ENCODE measurements at places on chromosomes 6 and 20. TPM values are rescaled to one million over a fixed set of nuclear protein-coding genes. Genes with fewer than 3 reads are reported as not detected.

DNA sequence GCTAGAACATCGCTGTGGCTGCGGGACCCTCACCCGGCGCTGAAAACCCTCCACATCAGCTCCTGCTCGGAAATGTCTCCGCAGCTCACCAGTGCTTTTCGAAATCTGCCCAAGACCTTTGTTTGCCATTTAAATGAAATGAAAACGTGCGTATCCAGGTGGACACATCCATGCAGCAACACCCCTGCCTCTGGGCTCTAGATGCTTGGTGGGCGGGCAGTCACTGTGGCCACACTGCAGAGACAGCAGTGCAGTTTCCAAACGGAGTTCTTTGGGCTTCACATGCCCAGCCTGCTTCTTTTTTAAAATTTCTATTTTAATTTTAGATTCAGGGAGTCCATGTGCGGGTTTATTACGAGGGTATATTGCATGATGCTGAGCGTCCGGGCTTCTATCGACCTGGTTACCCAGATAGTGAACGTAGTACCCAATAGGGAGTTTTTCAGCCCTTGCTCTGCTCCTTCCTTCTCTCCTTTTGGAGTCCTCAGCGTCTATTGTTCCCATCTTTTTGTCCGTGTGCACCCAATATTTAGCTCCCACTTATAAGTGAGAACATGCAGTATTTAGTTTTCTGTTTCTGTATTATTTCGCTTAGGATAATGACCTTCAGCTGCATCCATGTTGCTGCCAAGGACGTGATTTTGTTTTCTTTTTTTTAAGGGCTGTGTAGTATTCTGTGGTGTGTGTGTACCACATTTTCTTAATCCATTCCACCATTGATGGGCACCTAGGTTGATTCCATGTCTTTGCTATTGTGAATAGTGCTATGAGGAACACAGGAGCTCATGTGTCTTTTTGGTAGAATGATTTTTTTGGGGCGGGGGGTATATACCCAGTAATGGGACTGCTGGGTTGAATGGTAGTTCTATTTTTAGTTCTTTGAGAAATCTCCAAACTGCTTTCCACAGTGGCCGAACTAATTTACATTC, 4.8 kb upstream of the TUBB2B start:
- H3K4me1 ChIP-seq = peaks cover 44% of the 10 kb centered on the region
- peak overlapping the region; percentile 57 for H3K4me3 ChIP-seq
- peaks cover 34% of the 10 kb centered on the region for H3K27me3 ChIP-seq
- peak overlapping the region; percentile 91 for H3K27ac ChIP-seq
- DNase-seq = no peak

Gene FAM217A
- not detected for total RNA-seq

- H3K4me1 ChIP-seq = no peaks in the 10 kb centered on the region
- no peak overlapping the region for H3K27ac ChIP-seq
These were observed 60.6 kb downstream of the FOXA2 start for GRCh38 chr20:22523499-22524392.

Gene PSMB8
- 34.3 TPM for total RNA-seq

- no peaks in the 10 kb centered on the region for H3K36me3 ChIP-seq
- H3K27me3 ChIP-seq = peaks cover 31% of the 10 kb centered on the region
- no peak overlapping the region for H3K27ac ChIP-seq
- H3K4me3 ChIP-seq = peak overlapping the region; percentile 50
- peaks cover 20% of the 10 kb centered on the region for H3K4me1 ChIP-seq
These were observed 296.6 kb downstream of the PHACTR1 start for GRCh38 chr6:13012977-13013680.

GRCh38 chr6:36844232-36845170, 5.3 kb upstream of the CPNE5 start:
- H3K27me3 ChIP-seq = no peaks in the 10 kb centered on the region
- DNase-seq = no peak
- peaks cover 21% of the 10 kb centered on the region for H3K4me1 ChIP-seq
- no peak overlapping the region for H3K4me3 ChIP-seq

DNA sequence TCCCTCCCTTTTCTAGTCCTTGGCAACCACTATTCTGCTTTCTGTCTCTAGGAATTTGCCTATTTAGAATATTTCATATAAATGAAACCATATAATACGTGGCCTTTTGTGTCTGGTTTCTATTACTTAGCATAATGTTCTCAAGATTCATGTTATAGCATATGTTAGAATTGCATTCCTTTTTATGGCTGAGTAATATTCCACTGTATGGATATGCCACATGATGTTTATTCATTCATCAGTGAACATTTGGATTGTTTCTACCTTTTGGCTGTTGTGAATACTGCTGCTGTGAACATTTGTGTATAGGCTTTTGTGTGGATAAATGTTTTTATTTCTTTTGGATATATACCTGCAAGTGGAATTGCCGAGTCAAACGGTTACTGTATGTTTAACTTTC, 7.1 kb downstream of the SLC9A8 start:
- no peak for DNase-seq
- no peak overlapping the region for H3K27ac ChIP-seq
- H3K27me3 ChIP-seq = no peaks in the 10 kb centered on the region
- H3K4me3 ChIP-seq = no peak overlapping the region

Gene FBXL4
- 31.4 TPM for total RNA-seq

Measured in sigmoid colon (tissue), 7 donors.